ENCODE measurements at places on chromosomes 6 and 20.
A peak's percentile ranks its signal among the peaks of the same experiment; 100 is the strongest.

DNA sequence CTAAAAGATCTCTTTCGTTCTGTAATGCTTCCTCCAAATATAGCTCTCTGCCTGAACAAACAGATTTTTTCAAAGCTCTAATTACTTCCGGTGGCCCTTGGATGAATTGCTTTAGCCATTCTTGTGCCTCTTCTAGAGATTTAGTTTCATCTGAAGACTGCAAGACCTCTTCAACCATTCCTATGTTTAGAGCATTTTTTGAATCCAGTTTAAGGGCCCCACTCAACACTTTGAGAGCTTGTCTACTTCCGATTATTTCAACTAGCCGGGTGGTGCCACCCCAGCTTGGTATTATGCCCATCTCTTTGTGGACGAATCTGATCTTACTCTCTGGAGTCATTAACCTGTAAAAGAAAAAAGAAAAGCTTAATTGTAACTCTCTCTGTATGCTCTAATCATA lies 23.3 kb downstream of the RNF146 start:
- DNase-seq: no peak

- DNase-seq: no peak
These were observed 21.1 kb downstream of the BMP6 start for GRCh38 chr6:7747016-7747415.

- DNase-seq: peak; percentile 96
These were observed 11.7 kb downstream of the PTPRK start for GRCh38 chr6:128508588-128509296.

- no peak for DNase-seq
These were observed 7.3 kb downstream of the SDC4 start for GRCh38 chr20:45340951-45341350.

GRCh38 chr20:31418307-31418706 lies 12.3 kb upstream of the DEFB121 start:
- DNase-seq: no peak
